Right lung (tissue), 10 donors: ENCODE measurements at places on chromosomes 11 and 22.
A peak's percentile ranks its signal among the peaks of the same experiment; 100 is the strongest.

DNA sequence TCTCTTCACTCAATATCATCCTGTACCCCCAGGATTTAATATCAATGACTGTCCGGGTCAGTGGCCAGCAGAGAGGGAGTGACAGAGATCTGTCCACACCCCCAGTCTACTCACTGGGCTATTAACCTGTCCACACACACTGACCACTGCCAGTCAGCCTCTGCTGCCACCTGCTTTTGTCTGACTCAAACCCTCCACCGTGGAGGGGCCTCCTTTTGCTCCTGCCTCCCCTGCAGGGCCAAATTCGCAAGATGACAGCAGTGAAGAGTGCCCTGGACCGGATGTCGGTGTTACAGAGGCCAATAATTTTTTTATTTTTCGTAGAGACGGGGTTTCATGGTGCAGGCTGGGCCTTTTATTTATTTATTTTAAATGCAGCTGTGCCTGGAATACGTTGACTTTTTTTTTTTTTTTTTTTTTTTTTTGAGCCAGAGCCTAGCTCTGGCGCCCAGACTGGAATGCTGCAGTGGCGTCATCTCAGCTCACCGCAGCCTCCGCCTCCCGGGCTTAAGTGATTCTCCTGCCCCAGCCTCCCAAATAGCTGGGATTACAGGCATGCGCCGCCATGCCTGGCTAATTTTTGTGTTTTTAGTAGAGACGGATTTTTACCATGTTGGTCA lies 5.1 kb downstream of the PDXP start:
- no peak for DNase-seq

GRCh38 chr22:38455530-38456271 lies 702 bp upstream of the KCNJ4 start:
- no peak for DNase-seq

DNA sequence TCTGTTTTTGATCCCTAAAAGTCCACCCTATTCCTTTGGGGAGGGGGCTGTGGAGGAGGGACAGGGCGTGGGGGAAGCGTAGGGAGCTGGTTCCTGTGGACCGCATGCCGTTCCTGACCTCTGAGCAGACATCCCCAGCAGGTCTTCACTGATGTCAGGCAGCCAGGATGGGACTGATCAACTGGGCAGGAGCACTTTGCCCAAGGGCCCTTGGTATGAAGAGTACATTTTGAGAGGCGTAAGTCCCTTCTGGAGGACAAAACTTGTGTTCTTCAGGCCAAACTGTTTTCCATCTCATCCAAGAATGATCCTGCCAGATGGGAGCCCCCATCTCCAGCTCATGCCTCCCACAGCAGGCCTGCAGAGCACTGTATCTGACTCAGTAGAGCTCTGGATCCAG lies 80.9 kb upstream of the NARS2 start:
- DNase-seq, result no peak

GRCh38 chr11:7569044-7569443 lies 55.2 kb downstream of the PPFIBP2 start:
- DNase-seq, result no peak

- DNase-seq, result no peak
Observed at GRCh38 chr22:26897384-26897783, 240.0 kb downstream of the MIAT start.

DNA sequence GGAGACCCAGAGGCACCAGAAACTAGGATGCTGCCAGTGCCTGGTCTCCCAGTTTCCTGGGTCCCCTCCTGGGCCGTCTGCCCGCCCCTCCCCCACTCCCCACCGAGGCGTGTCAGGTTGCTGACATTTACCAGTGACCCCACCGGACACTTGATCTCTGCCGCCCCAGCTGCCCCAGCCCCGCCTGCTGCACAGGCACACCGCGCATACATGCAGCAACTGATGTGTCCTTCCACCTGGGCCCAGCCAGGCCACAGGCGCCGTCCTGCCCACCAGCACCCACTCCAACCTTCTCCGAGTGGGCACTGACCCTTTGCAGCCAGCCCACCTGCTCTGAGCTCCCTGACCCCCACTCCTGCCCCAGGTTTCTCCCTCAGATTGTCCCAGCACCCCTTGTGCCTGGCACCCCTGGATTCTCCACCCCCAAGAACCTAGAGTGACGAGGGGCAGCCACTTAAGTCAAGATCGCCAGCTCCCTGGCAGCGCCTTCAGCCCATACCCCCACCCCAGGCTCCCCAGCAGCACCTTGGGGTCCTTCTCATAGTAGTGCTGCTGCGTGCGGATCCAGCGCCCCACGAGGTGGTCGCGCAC lies 548 bp downstream of the PYGM start:
- DNase-seq, result no peak

DNA sequence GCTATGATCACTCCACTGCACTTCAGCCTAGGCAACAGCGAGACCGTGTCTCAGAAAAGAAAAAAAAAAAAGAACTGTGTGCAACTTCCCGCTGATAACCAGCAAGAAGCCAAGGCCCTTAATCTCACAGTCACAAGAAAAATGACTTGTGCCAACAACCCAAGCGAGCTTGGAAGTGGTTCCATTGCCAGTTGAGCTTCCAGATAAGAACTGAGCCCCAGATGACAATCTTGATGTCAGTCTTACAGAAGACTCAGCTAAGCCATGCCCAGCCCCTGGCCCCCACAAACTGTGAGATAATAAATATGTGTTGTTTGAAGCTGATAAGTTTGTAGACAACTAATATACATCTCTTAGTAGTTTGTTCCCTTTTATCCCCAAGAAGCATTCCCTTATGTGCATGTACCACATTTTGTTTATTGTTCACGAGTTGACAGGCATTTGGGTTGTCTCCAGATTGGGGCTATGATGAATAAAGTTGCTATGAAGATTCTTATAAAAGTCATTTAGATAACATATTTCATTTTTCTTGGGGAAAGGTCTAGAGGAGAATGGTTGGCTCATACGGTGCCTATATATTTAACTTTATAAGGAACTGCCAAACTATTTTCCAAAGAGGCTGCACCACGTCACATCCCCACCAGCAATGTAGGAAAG lies 85.9 kb downstream of the TIMP3 start:
- peak; percentile 31 for DNase-seq
